ENCODE measurements at places on chromosomes 7 and 10.

GRCh38 chr7:81725812-81726127 is 44.1 kb downstream of the HGF start:
- DNase-seq, result peak; percentile 95

DNA sequence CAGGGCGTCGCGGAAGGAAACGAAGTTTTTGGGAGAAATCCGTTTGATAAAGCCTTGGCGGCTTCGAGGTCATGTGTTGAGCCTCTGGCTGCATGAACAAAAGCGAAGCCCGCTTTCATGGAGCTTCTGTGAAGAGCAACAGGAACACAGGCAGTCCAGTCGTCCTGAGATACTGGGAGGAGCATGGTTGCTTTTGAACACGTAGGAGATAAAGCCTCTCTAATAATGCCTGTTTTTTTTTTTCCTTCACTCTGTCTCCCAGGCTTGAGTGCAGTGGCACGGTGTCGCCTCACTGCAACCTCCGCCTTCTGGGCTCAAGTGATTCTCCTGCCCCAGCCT is 473 bp upstream of the ZNF32 start:
- no peak for DNase-seq

- no peak for DNase-seq
These were observed 218.8 kb downstream of the ZWINT start for GRCh38 chr10:56142092-56142728.

DNA sequence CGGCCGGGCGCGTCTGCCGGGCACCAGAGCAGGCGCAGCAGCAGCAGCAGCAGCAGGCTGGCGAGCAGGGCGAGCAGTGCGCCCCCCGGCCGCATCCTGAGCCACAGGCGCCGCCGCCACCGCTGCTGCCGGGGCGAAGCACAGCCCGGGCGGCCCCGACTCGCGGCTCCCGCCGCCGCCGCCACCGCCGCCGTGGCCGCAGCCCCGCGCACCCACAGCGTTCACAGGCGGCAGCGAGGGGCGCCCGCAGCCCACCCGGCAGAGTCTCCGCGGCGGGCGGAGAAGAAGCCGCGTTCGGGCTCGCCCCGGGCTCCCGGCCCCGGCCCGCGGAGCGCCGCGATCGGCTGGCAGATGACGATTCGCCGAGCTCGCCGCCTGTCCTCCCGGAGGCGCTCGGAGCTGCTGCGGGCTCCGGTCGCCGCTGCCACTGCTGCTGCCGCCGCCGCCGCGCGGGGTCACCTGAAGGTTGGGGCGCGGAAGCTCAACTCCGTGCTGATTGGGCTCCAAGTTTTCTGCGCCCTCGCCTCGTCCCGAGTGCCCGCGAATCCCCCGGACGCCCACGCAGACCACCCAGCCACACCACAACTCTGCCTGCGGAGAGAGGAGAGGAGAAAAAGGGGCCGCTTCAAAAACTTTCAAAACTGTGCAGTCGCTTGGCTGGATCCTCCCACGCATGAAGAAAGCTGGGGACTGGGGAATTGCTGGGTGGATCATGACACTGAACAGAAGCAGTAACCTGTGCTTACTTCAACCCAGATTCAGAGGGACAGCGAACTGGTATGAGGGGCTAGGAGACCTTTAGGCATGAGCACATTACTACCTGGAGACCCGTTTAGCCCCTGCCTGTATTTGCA is at the start of gene ST8SIA6:
Gene ST8SIA6, minus strand, starts transcription at position 435 of the 854 bp plus-strand sequence. Its CDS starts 340 bp downstream, at position 95.
- DNase-seq, result no peak

DNA sequence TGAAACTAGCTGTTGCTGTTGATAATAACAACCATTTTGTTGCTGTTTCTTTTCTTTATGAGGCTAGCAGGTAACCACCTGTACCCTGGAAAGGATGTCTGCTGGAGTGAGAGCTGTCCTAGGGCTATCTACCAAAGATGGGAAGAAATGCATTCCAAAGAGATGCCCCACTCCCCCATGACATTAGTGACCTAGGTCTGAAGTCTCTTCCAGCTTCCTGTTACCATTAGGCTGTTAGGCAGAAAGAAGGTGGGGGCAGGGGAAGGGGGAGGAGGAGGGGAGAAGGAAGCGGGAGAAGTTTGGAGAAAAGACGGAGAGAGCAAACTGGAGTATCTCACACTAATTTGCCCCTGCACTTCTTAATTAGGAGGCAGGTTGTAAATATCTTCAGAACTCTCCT is 118.5 kb downstream of the ABLIM1 start:
- DNase-seq, result no peak

- no peak for DNase-seq
These were observed 10.5 kb downstream of the NRG3 start for GRCh38 chr10:81885491-81885890.

Data from H4 (cell line).